ENCODE measurements at places on chromosomes 5 and 9.
A peak's percentile ranks its signal among the peaks of the same experiment; 100 is the strongest.

GRCh38 chr9:6922124-6922676 is 164.4 kb downstream of the KDM4C start:
- no peak for DNase-seq

DNA sequence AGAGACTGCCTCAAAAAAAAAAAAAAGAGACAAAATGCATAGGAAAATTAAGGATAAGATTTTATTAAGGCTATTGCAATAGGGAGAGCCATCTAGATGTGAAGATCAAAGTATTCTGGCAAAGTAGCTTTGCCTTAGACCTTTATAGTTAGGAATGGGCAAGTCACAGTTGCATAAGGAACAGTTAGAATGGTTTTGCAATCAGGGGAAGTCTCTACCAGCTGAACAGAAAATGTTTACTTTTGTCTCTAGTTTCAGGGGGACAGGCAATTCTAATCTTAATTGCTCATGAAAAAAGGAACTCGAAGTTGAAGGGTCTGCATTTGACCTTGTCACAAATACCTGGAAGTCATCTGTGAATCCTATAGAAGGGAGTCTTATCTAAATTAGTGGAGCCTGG is 13.1 kb upstream of the ATP6V1G1 start:
- DNase-seq, result no peak

GRCh38 chr9:100063185-100063584 is 35.6 kb downstream of the ERP44 start:
- DNase-seq, result no peak

DNA sequence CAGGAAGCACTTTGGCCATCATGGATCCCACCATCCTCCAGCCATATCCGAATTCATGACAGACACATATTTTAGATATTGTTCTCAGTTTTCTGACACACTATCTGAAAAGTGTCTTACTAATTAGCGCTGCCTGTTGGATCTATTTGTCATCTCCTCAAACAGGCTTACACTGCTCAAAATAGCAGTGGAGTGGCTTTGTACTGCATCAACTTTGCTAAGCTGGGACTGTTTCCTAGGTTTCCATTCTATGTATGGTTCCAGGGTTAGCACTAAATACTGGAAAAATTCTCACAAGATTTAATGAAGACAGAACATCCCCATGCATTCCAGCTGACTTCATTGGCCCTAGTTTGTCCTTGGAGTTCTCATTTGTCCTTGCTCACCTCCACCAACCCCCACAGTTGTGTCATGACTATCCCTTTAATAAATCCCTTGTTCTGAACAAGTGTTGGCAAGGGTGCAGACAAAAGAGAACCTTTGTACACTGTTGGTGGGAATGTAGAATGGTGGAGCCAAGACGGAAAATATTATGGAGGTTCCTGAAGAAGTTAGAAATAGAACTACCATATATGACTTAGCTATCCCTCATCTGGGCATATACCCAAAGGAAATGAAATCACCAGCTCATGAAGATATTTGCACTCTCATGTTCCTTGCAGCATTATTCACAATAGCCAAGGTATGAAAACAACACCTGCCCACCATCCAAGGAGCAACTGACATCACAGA is 136.5 kb upstream of the RAI14 start:
- no peak for DNase-seq

GRCh38 chr9:36742264-36742663 is 169.6 kb downstream of the MELK start:
- no peak for DNase-seq

GRCh38 chr9:95903398-95903797 is 27.9 kb downstream of the ERCC6L2 start:
- no peak for DNase-seq

DNA sequence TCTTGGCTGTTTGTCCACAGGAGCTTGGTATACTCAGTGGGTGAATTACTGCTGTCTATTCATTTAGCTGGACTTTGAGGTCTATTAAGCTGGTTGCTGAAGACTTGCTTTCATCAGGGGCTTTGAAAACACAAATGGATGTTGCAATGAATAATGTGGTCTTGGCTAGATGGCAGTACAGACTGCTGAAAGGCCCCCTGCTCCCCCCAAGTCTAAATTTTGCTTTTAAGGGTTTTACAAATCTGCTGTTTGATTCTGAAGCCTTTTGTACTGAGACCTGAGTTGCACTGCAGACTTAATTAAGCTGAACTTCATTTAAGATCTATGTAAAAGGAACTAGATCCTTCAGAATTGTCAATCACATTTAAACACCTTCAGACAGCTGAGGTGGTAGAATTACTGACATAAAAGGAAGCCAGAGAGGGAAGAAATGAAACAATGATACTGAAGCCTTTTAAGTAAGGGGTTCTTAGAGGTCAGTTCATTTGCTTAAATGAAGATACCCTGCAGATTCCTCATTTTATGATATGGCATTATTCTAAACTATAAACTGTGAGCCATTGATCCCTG is 37.3 kb downstream of the KCTD16 start:
- no peak for DNase-seq

- DNase-seq, result no peak
Observed at GRCh38 chr5:78008356-78008967, 232.3 kb upstream of the TBCA start.

DNA sequence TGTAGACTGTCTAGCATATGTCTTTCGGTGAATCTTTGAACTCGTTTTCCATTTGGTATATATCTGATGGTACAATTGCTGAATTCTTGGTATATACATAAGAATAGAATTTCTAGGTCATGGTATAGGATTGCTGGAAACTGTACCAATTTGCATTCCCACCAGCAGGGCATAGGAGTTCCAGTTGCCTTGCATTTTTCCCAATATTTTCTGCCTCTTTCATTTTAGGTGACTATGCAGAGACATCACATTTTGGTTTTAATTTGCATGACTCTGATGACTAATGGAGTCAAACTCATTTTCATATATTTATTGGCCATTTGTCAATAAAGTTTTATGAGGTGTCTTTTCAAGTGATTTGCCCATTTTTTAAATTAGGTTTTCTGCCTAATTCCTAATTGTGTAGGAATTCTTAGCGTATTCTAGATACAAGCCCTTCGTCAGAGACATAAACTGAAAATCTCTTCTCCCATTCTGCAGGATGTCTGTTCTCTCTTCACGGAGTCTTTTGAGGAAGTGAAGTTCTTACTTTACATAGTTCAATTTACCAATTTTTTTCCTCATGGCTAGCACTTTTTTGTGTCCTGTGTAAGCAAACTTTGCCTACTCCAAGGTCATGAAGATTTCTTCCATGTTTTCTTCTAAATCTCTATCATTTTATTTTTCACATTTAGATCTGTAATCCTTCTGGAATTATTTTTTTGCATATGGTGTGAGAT is 28.9 kb upstream of the PDCD1LG2 start:
- no peak for DNase-seq

DNA sequence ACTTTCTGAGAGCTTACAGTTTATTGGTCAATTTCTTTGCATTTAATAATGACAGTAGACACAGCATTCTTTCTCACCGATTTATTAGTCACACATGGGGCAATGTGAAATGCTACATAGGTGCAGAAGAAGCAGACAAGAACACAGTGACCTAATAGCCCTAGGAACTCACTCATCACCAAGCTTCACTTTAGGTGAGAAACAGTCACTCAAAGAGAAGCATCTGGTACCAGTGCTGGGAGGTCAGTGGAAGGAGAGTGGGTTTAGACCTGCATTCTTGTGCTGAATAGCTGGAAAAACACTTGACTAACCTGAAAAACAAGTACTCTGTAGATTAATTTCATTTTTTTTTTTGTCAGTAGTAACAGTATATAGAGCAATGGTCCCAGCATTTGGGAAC is 179.6 kb downstream of the GRIA1 start:
- DNase-seq, result no peak

DNA sequence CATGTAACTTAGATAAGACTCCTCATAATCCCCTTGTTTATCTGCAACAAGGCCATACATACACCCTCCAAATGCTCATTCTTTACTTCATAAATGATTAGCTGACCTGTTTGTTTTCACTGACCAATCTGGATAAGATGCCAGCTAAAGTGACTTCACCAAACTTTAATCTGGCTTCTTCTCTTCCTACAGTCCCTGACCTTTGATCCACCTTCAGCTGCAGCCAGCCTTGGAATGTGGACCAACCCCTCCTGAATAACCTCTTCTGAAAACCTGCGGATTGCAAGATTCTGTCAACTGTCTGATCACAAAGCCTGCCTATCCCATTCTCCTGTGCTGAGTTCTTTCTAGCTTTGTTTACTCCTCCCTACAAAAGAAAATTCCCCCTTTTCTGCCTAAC is 476.8 kb downstream of the LRRC70 start:
- DNase-seq, result no peak

- DNase-seq, result no peak
Observed at GRCh38 chr5:129496421-129496820, 36.3 kb downstream of the ADAMTS19 start.

DNA sequence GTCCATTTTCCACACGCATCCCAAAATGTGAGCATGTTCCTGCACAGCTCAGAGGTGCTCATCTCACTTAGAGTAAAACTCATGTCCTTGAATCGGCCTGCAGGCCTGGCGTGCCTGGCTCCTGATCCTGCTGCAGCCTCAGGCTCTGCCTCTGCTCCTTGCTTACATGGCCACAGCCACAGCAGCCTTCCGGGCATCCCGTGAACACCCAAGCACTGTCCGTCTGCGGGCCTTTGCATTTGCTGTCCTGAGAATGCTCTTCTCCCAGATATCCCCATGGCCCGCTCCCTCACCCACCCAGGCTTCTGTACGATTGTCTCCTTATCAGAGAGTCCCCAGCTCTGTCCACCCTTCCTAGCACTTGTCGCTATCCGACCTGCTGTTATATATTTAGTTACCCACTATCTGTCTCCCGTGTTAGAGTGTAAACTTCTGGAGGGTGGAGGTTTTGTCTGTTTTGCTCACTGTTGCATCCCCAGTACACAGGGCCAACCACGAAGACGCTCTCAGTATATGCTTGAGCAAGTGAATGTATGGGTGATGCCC is 21.9 kb downstream of the FGF18 start:
- no peak for DNase-seq

DNA sequence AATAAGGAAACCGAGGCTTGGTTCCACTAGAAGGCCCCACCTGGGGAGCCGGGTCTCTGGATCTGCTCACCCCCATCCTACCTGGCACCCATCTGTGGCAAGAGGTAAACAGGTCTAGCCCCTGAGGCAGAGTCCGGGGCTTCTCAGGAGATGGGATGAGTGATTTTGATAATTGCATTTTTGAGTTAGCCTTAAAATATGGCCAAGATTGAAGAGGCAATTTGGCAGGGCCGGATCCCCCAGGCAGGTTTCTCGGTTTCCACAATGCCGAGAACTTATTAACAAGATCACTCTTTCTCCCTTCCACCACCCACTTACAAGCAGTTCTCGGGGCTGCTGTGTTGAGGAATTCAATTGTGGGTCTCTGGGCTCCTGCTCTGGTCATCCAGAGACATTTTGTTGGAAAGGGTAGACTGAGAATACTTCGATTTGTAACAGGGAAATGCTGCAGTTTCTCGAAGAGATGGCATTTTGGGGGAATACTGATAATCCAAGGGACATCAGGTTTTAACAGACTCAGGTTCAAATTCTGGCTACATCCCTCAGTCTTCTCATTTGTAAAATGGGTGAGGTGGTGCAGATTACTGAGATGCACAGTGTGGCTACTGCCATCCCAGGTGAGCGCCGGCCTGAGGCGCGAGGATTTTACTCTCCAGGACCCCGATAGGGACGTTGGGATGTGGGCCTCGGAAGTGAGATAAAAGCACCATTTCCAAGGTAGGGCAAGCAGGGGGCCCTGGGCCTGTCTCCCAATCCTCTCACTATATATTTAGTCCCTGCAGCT is 194.2 kb downstream of the CDK5RAP2 start:
- DNase-seq, result no peak

- no peak for DNase-seq
Observed at GRCh38 chr9:16553869-16554540, 316.5 kb downstream of the BNC2 start.

GRCh38 chr9:115673599-115673998 is 480.0 kb upstream of the PAPPA start:
- no peak for DNase-seq

GRCh38 chr5:79267180-79267579 is 31.2 kb downstream of the JMY start:
- no peak for DNase-seq

GRCh38 chr9:87554976-87555375 is 57.3 kb downstream of the DAPK1 start:
- DNase-seq, result no peak

DNA sequence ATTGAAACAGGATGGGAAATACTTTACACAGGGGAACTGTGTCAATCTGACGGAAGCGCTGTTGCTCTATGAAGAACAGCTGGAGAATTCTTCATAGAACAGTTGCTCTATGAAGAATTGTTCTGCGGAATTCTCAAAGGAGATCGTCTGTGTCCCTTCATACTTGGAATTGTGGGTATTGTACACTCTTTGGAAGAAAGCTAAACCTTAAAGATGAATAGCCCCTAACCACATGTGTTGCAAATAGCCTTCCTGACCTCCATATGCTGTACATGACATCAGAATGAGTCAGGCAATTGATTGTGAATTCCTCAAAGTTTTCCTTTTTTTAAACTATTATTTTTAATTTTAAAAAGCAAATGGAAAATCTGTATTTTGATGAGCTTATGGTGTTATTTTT is 15.6 kb downstream of the NIM1K start:
- no peak for DNase-seq

GRCh38 chr9:113958556-113958955 is 82.4 kb downstream of the ZNF618 start:
- DNase-seq, result no peak

DNA sequence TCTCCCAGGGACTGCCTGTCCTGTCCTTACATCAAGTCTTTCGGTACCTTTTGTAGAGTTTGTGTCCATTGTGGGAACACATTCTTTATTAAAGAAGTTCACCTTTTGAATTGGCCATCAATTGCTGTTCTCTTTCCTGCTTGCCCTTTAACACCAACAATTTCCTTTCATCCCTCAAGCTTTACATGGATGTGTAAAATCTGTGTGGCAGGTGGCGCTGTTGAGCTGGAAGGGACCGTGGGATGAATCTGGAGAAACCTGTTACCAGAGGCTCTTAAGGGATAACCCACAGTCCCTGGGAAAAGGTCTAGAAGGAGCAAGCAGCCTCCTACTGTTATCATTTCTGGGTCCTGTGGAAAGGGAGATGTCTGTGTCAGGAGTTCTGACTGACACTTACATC is 7.9 kb upstream of the ZFP62 start:
- peak; percentile 60 for DNase-seq

- DNase-seq, result no peak
Observed at GRCh38 chr9:115672477-115673316, 480.9 kb upstream of the PAPPA start.

DNA sequence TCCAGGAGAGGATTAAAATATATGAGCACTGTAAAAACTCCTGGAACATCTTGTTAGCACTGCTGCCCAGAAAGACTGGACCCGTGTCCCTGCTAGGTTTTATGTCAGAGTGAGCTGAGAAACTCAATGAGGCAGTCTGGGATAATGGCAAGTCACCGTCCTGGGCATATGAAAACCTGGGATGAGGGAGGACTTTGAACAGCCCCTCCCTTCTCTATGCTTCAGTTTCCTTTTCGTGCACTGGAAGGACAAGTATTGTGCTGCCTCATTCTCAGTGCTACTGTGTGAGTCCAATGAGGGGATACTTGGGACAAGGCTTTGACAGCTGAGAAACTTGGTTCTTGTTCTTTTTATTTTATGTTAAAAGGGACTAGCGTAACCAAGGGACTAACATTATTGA is 143.0 kb upstream of the SHB start:
- DNase-seq, result no peak

- DNase-seq, result no peak
Observed at GRCh38 chr5:112350626-112351025, 68.5 kb downstream of the EPB41L4A start.

All from activated CD4-positive, alpha-beta T cell treated with anti-CD3 and anti-CD28 coated beads, Interleukin-2, amount 50 U/mL, for 4 hours (primary cell).